ENCODE measurements at places on chromosomes 13 and 19. TPM values are rescaled to one million over a fixed set of nuclear protein-coding genes. Genes with fewer than 3 reads are reported as not detected.

DNA sequence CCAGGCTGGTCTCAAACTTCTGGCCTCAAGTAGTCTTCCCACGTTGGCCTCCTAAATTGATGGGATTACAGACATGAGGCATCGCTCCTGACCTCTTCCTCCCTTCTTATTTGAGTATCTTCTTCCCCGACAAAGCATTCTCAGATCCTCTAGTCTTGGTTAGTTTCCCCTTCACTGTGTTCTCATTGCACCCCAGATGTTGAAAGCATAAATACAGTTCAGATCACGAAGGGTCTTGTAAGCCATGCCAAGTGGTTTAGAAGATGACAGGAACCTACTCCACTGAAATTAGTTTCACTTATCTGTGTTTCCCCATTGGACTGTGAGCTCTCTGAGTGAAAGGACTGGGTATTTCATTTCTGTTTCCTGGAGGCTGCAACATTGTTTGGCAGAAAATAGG lies 100.7 kb downstream of the DGKH start:
- DNase-seq: no peak

GRCh38 chr13:42355092-42355485 lies 83.1 kb downstream of the AKAP11 start:
- DNase-seq: no peak

DNA sequence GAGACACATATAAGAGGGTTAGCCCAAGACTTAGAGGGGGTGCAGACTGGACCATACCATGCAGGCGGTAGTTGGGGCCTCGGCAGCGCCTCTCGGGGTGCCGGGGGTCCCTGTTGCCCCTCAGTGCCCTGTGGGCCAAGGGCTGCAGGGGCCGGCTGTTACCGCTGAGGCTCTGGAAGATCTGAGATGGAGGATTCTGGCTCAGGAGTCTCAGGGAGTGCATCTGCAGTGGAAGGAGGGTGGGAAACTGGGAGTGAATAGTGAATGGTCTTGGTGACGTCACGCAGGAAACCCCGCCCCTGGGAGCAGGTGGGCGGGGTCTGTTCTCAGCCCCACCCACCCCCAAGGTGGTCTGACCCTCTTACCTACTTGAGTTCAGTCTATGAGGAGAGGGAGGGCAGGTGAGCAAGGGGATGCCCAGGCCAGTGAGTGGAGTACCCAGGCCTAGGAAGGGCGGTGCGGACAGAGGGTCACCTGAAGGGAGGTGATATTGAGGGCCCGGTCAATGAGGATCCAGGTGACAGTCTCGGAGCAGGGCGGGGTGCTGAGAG lies 1.7 kb upstream of the DBP start:
- DNase-seq: peak; percentile 60

GRCh38 chr13:93217721-93218261 lies 8.8 kb upstream of the GPC6 start:
- no peak for DNase-seq

The DMKN gene
- 4.4 TPM for total RNA-seq

The ZNF724 gene
- total RNA-seq: 17.5 TPM

The B3GNT8 gene
- total RNA-seq: 3.4 TPM
